ENCODE measurements at places on chromosomes 12 and 14.
A peak's percentile ranks its signal among the peaks of the same experiment; 100 is the strongest.

- DNase-seq, result no peak
These were observed 1.8 kb downstream of the GLRX5 start for GRCh38 chr14:95536671-95537070.

- DNase-seq, result no peak
These were observed 24.7 kb upstream of the NPFF start for GRCh38 chr12:53532021-53532420.

- DNase-seq, result peak; percentile 53
These were observed 143.0 kb upstream of the DDHD1 start for GRCh38 chr14:53295985-53296582.

DNA sequence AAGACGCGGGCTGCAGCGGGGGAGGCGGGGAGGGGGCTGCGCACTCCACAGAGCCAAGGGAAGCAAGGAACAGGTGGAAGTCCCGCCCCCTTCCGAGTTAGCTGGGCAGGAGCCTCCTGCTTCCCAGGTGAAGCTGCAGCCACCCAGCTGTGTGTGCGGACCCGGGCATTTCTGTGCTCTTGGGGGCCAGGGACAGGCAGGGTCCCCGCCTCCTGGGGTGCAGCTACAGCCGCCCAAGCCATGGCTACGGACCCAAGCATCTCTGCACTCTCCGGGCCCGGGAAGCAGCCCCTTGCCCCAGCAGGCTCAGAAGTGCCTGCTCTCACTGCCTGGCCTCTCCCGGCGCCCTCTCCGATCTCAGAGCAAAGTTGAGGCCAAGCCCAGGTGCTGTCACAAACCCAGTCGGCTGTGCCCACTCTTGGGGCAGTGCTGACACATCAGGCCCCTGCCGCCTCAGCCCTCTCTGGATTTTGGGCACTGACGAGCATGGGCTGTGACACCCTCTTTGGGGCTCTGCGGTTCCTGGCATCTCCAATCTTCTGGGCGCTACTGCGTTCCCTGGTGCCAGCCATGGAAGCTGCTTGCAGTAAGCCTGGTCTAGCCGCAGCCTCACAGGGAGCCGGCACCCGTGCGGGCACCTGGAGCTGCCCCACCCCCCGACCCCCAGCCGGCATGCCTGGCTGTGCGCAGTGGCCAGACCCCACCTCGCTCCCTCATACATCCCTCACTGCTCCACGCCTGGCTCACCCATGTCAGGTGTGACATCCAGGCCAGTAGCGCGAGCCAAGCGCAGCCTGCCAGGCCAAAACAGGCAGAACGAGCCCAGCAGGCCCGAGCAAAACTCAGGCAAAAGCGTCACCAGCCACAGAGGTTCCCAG is 8.5 kb upstream of the MGAT4C start:
- no peak for DNase-seq

DNA sequence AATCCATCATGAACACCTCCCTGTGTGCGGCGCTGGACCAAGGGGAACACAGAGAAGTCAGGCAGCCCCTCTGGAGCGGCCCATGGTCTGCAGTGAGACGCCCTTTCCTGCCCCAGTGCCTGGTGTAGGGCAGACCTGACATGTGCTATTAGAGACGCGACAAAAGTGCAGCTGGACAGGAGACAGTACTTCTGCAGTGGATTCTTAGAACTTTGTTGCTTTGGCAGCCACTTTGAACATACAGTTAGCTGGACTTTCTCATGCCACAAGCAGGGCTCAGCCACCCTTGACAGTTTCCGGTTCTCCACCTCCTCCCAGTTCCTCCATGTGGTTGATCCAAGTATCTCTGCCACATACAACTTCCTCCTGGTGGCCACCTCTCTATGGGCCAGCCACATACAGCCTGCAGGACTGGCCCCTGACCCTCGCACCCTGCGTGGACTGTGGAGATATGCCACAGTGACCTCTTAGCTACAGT is 45.9 kb downstream of the LGMN start:
- no peak for DNase-seq

GRCh38 chr12:20369305-20370013 is 1.1 kb downstream of the PDE3A start:
- DNase-seq, result peak; percentile 48

- no peak for DNase-seq
These were observed 4.2 kb downstream of the TESPA1 start for GRCh38 chr12:54980341-54980740.

DNA sequence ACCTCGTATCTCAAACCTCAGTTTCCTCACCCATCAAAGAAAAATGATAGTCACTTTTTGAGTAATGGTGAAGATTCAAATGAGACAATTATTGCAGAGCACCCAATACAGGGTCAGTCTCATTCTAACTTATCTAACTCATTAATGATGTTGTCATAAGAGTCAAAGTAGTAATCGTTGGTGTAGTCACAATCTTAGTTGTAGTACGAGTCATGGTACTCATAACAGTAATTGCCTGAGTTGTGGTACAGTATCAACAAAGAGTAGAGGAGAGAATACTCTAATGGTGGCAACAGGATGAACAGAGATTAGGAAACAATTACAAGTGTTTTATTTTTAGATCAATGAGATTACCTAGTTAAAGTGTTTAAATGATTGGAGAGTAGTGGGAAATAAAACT is 93.6 kb upstream of the TMTC2 start:
- no peak for DNase-seq

DNA sequence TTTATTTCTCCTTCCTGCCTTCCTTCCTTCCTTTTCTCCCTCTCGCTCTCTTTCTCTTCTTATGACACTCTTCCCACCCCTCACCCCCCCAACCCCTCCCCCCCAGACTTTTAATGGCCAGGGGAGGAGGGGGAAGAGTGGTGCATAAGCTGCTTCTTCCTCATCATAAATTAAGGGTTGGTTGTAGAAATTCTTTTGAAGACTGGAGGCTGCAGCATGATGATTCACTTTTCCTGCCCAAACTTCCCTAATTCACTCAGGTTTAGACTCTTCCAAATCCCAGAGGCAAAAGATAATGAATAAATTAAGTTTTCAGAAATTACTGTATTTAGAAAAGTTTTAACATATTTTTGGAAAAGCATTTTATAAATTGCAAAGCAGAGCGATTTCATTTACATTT is 58.2 kb downstream of the GRIP1 start:
- DNase-seq, result no peak

GRCh38 chr14:77036484-77037214 is 8.1 kb upstream of the IRF2BPL start:
- DNase-seq, result no peak

- no peak for DNase-seq
These were observed 61.1 kb downstream of the TPH2 start for GRCh38 chr12:71999795-72000194.

- no peak for DNase-seq
These were observed 27.2 kb upstream of the KCNJ8 start for GRCh38 chr12:21801522-21802288.

- DNase-seq, result no peak
These were observed 8.0 kb downstream of the USP44 start for GRCh38 chr12:95543305-95543704.

GRCh38 chr12:2960390-2960956 is 1.3 kb downstream of the TEAD4 start:
- peak; percentile 51 for DNase-seq

- peak; percentile 9 for DNase-seq
These were observed 169.9 kb downstream of the DYRK2 start for GRCh38 chr12:67818459-67818903.

DNA sequence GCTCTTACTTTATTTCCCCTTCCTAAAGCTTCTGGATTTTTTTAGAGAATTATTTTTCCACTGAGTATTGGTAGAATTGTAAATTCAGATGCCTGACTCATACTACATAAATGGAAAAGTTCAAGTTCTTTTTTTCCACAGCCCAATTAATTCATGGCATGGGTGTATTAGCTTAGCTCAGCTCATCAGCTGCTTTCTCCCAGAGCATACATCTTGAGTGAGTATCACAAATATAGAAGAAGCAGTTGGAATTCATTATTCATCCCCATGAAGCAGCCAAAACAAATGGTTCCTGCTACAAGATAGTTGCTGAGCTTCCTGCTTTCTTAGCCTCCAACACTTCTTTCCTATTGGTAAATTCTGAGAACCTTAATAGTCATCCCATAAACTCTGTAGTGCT is 105.1 kb downstream of the C12orf50 start:
- DNase-seq, result no peak

- DNase-seq, result peak; percentile 19
These were observed 61.0 kb downstream of the HMGA2 start for GRCh38 chr12:65885312-65885711.

DNA sequence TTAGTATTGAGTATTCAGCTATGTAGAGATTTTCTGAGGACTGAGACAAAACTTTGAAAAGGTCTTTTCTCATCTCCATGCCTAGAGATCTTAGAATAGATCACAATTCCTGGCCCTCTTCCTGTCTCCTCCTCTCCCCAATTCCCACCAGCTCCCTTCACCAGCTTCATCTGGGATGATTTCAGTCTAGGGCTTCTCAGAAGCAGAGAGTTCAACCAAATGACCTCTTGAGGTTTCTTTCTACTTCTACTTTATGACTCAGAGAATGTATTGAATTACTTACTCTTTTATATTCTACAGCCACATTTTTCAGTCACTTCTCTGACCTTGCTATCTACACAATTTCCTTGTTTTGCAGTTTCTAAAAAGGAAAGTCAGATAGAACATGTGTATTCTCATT is 19.4 kb upstream of the SNX6 start:
- DNase-seq, result peak; percentile 77

- peak; percentile 36 for DNase-seq
These were observed at the start of gene COL2A1 for GRCh38 chr12:48004053-48004941. COL2A1 (minus strand) TSS chr12:48004476; CDS start chr12:48004321, 155 bp downstream.

DNA sequence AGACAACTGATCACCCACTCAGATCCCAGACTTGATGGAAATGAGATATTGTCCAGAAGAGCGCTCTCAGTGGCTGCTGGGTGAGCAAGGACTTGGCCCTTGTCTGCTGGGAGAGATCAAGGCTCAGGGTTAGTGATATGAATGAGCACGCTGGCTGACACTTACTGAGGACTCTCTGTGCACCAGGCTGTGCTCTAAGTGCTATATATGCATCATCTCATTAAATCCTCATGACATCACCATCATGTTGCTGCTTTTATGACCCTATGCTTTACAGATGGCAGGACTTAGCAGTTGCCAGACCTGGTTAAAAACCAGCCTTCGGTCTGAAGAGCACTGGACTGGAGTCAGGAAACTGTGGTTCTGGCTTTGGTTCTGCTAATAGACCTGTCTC is 260.9 kb downstream of the VRK1 start:
- no peak for DNase-seq

GRCh38 chr12:89117448-89118034 is 234.8 kb downstream of the DUSP6 start:
- no peak for DNase-seq

GRCh38 chr14:87960013-87960787 is 32.8 kb downstream of the GALC start:
- DNase-seq, result no peak

GRCh38 chr14:100903672-100904185 is at the start of gene RTL1:
RTL1 (minus strand) TSS chr14:100903722; CDS start chr14:100884788, 18,934 bp downstream.
- DNase-seq, result no peak

GRCh38 chr14:73358187-73358586 is 100.2 kb downstream of the NUMB start:
- DNase-seq, result no peak

- no peak for DNase-seq
These were observed 244.0 kb upstream of the FKBP4 start for GRCh38 chr12:2550561-2551411.

DNA sequence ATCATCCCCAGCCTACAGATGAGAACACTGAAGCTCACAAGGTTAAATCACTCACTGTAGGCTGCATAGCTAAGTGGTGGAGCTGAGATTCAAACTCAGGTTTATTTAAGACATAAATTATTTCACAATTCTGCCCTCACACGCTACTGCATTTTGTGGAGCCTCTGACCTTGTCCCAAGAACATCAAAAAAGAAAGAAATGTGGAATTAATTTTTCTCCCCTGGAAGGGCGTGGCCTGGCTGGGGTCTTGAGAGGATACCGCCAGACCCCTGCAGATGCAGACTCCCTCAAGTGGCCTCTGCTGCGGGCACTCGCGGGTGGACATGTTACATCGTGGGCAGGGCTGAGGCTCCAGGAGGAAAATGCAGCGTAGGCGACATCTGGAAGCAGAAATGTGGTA is 40.6 kb downstream of the LTBP2 start:
- DNase-seq, result peak; percentile 37

- no peak for DNase-seq
These were observed 20.0 kb downstream of the CRACR2A start for GRCh38 chr12:3732901-3733300.

- DNase-seq, result peak; percentile 68
These were observed 620 bp downstream of the PGAM5 start for GRCh38 chr12:132711080-132711843.

GRCh38 chr12:76555231-76555767 is 4.3 kb downstream of the OSBPL8 start:
- DNase-seq, result peak; percentile 4

GRCh38 chr14:63308723-63309317 is 9.9 kb downstream of the GPHB5 start:
- peak; percentile 40 for DNase-seq

DNA sequence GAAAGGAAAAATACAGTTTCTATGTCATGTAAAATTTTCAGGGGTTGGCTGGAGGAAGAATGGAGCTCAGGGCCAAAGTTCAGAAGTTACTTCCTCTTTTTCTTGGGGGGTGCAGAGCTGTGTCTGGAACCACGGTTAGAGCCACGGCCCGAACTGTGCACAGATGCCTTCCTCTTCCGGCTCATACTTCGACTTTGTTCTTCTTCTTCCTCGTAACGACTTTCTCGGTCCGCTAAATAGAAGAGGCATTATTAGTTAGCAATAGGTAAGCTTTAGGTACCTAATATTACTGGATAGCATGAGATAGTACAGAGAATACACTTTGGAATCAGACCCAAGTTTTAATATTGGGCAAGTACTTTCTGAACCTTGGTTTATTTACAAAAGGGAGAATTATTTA is 31.2 kb downstream of the SUPT16H start:
- DNase-seq, result no peak

DNA sequence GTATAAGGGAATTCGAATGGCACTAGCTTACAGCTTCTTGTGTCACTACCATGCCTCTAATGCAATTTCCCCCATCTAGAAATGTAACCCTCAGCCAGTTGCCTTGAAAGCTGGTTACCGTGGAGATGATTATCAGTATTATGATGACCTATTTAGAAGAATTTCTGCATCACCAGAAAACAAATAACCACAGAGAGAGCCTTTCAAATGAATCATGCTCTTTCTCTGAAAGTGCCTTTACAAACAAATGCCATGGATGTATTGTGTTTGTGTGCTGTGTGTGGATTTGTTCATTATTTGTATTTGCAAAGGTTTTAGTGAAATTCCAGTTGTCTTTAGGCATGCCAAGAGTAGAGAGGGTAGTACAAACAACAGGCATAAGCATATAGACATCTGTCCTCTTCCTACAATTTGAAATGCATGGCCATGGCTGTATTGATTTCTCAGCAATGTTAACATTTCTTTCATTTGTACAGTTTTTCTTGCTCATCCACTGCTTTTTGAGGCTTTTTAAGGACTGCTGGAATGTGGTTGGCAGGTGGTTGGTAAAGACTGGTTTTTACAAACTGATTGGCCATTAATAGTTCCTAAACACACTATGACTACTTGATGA is 266.5 kb downstream of the PAWR start:
- DNase-seq, result peak; percentile 61
